Stimulated activated CD8-positive, alpha-beta memory T cell treated with anti-CD3 and anti-CD28 coated beads, Interleukin-7, amount 100 ng/mL, for 24 hours (primary cell): ENCODE measurements at places on chromosomes 6 and 20.

- no peak for DNase-seq
These were observed 51.4 kb upstream of the JARID2 start for GRCh38 chr6:15194453-15194852.

GRCh38 chr6:153401751-153402150 is 270.7 kb upstream of the RGS17 start:
- DNase-seq: no peak

DNA sequence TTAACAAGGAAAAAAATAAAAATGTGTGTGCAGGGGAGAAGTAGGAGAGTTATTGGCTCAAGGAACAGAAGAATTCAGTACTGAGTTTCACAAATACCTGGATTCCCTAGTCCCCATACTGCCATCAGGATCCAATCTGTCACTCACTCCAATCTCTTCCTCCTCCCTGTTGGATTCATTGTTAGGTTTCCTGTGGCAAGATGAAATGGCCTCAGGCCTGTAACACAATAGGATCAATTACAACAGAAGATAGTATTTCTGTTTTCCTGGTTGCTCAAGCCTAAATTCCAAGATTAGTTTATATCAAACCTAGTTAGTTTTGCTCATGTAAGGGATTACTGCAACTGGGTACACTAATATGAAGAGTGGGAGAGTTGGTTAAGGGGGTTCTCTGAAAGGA is 24.4 kb downstream of the HCRTR2 start:
- DNase-seq: no peak

DNA sequence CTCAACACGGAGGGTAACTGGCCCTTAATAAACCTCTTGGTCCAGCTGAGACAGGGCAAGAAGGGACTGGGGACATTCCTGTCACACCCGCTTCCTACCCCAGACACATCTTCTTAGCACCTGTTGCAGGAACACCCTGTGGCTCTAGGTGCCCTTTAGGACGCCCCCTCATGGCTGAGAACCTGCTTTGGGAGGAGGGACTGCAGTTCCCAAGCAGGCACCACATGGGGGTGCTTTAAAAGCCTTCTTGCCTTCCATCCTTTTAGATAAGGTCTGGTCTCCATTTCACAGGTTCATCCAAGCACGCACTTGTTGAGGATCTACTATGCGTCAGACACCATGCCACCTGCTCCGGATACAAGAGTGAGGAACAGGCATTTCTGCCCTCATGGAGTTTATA is 26.6 kb downstream of the NSFL1C start:
- DNase-seq: no peak

- no peak for DNase-seq
These were observed 412.7 kb downstream of the GRIK2 start for GRCh38 chr6:101806241-101806640.

DNA sequence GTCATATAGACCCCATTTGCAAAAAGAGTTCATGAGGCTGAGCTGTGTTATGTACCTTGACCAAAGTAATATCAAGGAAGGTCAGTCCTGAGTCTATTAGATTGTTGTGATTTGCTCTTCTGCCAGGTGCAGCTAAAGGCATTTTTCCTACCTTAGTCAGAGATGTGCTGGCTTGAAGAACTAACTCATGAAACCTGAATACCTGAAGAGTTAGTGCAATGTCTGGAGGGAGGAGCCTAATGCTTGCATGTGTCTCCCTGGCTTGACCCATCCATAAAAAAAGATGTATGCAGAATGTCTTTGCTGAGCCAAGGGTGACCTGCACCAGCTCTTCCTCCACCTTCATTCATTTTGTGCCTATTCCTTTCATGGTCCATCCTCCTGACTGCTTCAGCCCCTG is 742.0 kb downstream of the KIF16B start:
- no peak for DNase-seq

DNA sequence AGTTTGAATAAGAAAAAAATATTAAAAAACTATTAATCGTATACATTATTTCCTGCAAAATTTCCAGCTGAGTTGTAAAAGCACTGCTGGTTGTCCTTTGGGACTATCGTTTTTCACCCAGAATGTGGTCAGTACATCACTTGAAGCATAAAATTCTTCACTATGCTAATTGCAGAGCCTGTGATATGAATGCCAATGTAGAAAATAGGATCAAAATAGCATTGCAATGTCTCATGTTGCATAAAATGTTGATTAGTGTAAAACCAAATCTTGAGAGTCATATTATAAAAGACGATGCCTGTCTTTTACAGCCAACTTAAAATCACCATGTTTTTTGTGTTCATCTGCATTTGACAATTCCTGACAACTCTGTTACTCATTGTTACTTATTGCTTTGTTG is 207.7 kb downstream of the MMUT start:
- no peak for DNase-seq

- DNase-seq: no peak
These were observed 41.2 kb downstream of the C6orf132 start for GRCh38 chr6:42101186-42101657.

DNA sequence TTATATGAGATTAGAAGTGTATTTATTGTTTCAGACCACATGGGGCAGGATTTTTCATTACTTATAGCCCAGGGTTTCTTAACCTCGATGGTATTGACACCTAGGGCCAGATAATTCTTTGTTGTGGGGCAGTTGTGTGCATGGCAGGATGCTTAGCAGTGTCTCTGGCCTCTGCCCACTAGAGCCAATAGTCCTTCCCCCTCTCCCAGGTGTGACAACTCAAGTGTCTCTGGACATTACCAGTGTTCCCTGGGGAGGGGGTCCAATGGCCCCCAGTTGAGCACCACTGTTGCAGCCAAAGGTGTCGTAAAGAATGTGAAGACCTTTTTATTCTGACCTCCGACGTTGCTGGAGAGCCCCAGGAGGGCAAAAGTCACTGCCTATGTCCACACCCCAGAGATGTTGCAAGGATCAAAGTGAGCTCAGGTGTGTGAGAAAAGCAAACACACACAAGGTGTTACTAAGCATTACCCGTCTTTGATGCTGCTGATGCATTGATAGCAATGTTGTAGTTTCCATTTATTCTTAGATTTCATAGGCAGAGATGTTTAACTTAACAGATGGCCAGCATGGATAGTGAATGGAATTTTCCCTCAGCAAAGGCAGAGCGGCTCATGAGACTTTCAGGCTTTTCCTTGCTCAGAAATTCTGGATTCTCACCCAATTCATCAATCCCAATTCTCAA is 22.2 kb downstream of the BANF2 start:
- DNase-seq: no peak

DNA sequence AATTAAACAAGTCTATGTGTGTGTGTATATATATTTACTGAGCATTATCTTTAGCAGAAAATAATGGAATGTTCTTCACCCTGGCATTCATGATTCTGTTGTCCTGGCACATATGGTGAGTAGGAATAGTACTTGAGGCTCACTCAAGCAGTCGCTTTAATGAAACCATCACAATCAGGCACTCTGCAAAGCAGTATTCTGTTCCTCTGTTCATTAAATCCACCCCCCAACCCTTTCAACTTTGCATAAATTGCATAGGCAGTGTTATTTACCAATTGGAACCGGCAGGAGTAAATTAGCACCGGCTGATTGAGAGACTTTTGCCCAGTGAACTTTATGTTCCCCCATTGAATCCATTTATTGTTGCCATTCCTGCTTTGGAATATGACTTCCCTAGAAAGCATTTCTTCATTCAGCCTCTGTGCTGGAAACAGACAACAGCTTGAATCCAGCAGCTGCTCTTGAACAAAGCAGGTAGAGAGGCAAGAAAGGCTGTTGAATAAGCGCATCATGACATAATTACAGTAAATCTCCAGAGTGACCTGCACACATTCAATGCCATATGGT is 268.0 kb upstream of the RNF217 start:
- DNase-seq: no peak

DNA sequence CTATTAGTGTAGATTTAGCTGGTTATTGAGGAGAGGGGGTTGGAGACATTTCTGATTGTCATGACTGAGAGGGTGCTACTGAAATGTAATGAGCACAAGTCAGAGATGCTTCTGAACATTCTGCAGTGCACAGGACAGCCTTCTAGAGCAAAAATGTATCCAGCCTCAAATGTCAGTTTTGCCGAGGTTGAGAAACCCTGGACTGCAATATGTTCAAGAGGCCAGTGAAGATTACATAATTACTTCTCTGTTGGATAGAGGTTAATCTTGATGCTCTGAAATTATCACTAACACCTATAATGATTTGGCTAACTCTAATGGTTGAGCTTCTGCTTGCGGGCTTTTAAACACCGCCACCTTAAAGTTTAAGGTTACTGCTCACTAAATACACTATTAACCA is 3.4 kb upstream of the DUSP22 start:
- DNase-seq: no peak

GRCh38 chr6:195861-196360 is 96.4 kb upstream of the DUSP22 start:
- DNase-seq: peak; percentile 33

DNA sequence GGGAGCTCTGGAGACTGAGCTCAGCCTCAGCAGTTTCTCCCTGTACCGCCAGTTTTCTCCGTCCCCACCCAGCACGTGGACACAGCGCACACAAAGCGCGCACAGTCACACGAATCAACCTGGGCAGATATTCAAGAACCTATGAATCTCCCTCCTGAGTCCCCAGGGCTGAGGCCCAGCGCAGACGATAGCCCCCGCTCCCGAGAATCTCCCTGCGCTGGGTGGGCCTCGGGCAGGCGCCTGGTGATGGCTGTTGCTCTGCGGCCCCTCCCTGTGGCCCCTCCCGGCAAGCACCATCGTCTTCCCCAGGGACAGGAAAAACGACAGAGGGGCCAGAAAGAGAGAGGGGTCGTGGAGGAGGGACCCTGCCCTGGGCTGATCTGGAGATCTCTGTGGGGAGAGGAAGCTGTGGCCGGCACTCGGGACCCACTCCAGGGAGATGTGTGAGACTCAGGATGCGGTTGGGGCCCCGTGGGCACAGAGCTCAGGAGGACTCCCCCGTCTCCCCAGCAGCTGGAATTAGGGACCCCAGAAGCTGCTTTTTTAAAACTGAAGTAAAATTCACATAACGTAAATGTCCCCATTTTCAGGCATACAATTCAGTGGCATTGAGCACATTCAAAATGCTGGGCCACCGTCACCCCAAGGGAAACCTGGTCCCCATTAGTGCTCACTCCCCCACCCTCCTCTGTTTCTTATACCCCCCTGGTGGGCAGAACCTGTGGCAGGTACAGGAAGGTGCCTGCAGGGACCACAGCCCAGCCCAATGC is 330.8 kb downstream of the TAF4 start:
- no peak for DNase-seq

DNA sequence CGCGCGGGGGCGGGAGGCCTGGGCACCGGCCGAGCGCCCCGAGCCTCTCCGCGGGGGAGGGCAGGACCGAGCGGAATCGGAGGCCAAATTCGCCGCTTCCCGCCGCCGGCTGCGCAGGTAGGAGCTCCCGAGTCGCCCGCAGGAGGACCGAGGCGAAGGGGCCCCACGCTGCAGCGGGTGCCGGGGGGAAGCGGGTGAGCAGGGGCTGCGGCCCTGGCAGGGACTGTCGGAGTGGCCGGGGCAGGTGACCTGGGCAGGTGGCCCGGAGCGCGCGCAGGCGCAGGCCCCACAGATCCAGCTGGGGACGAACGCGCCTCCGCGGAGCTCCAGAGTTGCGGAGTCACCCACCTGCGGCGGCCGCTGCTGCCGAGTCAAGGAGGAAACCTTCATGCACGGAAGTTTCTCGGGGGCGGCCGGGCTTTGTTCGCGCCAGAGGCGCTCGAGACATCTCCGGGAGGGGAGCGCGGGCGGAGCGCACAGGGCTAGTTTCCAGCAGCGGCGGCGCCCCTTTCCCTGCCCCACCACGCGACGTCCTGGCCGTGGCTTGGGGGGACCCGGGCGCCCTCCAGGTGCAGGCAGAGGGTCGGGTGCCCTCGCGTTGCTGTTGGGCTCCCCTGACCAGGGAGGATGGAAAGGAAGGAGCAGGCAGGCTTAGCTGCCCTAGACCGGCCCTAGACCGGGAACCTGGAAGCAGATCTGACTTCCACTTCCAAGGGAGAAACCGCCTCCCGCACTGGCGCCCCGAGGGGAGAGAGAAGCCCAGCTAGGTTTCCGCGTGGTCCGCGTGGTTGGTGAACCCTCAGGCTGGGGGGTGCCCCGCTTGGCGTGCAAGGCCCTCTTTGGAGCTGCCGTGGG is 590 bp downstream of the SLCO4A1 start:
- DNase-seq: no peak

- no peak for DNase-seq
These were observed 527.8 kb downstream of the RFPL4B start for GRCh38 chr6:112874881-112875280.

DNA sequence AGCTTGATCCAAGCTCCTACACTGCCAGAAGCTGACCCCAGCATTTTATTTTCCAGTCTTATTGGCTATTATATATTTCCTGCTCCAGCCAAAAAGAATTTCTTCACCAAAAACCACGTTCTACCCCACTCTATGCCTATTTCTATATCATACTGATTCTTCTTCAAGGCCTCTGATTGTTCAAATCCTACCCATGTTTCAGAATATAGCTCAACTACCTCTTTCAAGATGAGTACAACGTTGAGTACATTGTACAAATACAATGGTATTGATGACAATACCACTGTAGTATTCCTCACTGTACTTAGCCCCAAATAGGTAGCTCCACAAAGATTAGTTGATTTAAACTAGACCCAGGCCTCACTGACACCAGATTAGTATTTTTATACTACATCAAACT is 31.0 kb downstream of the ASCC3 start:
- DNase-seq: no peak

GRCh38 chr6:41371992-41372831 is 36.8 kb downstream of the NCR2 start:
- DNase-seq: no peak

DNA sequence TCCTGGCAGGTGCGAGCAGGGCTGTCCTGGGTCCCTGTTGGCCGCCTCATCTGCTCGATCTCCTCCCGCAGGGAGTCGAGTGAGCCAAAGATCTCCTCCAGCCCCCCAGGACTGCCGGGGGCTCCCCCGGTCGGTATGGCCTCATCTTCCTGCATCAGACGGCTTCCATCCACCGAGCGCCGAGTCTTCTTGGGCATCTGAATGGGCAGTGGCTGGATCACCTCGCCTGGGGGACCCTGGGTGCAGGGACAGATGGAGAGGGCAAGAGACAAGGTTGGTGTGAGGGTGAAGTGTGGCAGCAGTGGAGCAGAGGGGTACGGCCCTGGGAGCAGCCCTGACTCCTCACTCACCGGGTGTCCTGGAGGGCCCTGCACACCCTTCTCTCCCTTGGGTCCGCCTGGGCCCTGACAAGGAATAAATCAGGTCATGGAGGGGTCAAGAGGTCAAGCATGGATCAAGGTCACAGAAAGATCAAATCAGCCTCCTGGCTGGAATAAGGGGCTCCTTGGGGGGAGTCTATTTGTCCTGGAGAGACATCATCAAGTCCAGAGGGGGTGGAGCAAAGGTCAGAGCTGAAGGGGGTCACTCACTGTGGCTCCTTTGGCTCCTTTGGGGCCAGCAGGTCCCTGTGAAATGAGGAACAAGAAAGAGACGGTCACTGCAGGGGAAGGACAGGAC is 26.5 kb downstream of the COL11A2 start:
- no peak for DNase-seq

DNA sequence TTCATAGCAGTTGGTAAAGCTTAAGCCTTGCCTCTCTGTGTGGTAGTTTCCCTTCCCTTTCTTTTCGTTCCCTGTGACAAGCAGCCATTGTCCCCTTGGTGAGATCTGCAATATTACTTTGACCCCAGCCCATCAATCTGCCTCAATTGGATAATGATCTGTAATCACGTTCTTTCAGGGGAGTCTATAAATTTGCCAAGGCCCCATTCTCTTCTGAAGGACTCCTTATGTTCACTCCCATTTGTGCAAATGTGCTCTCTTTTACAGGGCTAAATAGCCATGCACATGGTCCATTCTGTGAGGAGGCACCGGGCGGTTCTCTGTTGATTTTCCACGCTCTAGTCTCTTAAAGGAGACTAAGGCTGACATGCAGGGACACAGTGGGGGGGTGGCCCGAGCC is 660.4 kb upstream of the SLC35B3 start:
- no peak for DNase-seq
